NCI-H2081 treated with DMSO at 0.1 percent for 48 hours (cell line): ENCODE measurements at places on chromosomes 2 and 18.

DNA sequence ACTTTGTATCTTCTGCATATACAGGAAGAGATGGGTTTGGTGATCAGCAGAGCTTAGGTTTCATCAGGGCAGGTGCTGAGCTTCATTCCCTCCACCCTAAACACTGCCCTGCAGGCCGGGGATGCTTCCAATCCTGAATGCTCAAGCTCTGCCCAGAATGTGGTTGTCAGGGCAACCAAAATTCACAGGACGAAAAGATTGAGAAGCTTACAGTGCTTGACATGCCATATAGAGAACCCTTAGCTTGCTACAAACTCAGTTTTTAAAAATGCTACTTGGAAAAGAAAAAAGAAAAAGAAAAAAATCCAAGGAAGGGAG is 65.6 kb downstream of the SH3RF3 start:
- DNase-seq: no peak

- no peak for DNase-seq
These were observed 269.0 kb upstream of the FBXO11 start for GRCh38 chr2:48175254-48175653.

DNA sequence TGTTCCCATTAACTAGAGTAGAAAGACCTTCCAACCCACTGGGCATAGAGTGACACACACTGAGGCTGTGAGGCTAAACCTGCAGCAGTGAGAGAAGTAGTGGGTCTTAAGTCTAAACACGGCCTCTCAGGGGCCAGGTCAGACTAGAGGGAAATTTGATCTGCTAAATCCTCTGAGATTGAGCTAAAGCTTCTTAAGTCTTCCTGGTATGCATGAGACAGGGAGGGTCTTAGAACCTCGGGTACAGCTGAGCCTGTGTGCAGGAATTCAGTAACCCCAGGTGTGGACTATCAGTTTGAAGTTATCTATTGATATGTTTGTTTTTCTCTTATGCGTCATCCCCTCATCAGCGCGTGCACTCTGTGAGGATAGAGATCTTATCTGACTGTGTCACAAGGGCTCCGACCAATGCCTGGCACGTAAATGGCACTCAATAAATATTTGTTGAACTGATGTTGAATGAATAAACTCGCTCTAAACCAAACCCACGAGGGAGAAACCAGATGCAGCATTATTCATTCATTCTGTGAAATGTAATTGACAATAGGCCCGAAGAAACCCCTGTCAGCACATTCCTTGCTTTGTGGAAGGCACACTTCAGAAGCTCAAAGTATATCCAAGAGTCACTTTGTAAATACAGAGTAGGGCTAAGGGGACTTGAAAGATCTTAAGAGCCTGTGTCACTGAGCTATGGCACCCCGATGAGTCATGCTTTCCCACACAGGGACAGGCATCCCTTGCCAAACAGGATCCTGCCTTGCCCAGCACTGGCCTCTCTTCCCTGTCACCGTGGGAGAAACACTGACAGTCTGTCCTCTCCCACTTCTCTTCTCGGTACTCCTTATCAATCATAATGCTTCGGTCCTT is 21.7 kb upstream of the RAB10 start:
- DNase-seq: no peak

GRCh38 chr18:74513883-74514205 is 17.7 kb downstream of the CNDP2 start:
- DNase-seq: no peak

DNA sequence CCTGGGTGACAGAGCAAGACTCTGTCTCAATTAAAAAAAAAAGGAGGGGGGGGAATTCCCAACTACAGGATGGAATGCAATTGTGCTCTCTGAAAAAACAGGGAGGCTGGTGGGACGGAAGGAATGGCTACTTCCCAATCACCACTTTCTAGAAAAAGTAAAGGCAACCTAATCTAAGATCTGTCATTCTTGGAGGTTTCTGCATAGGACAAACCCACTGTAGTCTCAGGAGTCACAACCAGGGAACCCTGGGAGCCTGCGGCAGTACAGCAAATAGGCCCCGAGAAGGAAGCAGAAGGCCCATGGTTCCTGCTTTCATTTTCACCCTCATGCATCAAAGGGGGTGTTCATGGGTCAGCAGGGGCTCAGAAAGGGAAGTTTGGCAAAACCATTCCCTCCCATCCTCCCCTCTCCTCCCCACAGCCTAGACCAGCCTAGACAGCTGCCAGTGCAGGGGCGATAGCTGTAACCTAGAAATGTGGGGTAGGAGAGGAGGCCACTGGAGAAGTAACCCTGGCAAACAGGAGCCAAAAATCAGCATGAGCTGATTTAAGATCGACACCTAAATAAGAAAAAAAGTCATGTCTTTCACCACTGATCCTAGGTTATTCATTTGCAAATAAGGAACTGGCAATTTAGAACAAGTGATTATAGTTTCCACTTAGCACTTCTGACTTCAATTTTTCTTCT is 48.0 kb downstream of the TRABD2A start:
- DNase-seq: no peak

DNA sequence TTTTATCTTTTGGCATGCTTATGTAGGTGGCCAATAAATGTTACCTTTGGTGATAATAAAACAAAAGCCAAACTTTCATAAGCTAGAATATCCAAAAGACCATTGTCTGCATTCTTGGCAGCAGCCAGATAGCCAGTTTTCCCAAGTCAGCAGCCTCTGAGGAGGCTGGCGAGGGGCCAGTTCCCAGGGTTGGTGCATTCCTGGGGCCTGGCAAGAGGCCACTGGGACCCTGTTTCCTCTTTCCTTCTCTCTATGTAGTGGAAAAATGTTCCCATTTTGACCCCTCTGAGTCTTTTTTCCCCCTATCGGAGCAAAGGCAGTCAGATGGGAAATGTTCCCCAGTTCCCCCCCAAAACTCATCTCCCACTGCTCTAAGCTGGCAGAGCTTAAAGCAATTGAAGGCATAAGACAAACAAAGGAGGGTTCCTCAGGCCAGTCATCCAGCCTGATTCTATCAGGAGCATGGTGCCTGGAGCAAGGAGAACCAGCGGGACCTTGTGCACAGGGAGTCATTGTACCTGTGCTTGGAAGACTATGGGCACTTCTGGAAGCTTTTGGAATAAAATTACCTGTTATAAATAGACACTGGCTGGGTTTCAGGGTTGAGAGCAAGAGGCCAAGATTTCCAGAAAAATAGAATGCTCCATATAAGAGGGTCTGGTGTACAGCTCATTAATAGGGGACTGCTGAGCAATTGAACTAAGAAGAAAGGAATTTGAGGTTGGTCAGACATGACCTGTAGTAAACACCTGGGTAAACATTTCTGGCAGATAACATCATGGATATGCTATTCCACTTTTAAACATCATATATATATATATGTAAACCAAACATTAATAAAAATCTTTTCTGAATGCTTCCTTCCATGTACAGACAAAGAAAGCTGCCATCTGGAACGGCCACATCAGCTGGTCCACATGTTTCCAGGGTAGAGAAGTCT is 63.4 kb downstream of the NCKAP5 start:
- DNase-seq: no peak
